ENCODE measurements at places on chromosomes 6 and 20. TPM values are rescaled to one million over a fixed set of nuclear protein-coding genes. Genes with fewer than 3 reads are reported as not detected.

Gene PPP1R14C
- 22.1 TPM for total RNA-seq

Gene NHSL1
- 37.6 TPM for total RNA-seq

Gene STK35
- 24.8 TPM for total RNA-seq

Gene PEX7
- total RNA-seq = 11.3 TPM

Gene XKR7
- total RNA-seq = not detected

Gene FAM83B
- total RNA-seq = 88.9 TPM

Gene SRSF6
- 74.2 TPM for total RNA-seq

Gene ULBP1
- 0.26 TPM for total RNA-seq

DNA sequence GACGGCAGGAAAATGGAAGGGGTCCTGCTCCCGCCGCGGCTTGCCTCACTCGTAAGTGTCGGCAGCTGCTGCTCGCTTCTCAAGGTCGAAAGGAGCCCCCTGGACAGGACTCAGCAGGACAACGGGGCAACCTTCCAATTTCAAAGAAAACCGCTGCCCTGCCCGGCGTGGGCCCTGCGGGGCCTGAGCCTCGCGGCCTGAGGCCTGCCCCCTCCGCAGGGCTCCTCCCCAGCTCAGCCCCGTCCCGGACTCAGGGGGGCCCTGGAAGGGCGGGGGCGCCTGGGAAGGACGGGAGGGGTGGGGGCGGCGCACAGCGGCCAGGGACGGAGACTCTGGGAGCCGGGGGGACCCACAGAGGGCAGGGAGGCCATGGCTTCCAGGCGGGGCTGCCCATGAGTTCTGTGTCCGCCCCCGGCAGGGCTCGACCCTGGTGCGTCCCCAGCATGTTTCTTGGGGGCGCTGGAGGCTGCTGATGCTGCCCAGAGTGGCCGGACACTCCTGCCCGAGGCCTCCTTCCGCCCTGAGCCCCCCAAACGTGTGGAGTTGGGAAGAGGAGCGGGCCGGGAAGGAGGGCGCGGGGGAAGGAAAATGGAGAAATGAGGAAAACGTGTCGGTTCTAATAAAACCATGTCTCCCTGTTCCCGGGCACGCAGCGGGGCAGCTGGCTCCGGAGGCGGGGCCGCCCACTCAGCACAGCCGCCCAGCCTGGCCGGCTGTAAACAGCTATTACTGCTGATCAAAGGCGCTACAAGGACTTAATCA lies 114.6 kb downstream of the DLL1 start:
- DNase-seq = no peak

GRCh38 chr20:11003341-11003740 lies 329.5 kb upstream of the JAG1 start:
- no peak for DNase-seq

DNA sequence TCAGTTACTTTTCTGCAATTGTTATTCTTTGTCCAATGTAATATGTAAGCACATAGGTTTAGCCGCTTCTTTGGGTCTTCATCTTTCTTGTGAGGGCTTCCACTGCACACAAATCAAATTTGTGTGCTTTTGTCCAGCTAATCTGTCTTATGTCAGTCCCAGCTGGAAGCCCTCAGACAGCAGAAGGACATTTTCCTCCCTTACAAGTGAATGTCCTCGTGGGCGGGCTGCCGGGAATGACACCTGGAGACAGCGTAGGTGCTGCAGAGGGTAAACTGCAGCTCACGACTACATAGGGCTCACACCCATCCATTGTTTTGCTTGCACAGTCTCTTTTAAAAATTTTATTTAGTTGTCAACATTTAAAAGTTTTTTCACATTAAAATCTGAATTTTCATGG lies 24.6 kb upstream of the PPP1R14C start:
- DNase-seq = no peak

GRCh38 chr20:33076662-33077372 lies 2.6 kb upstream of the BPIFB4 start:
- no peak for DNase-seq

GRCh38 chr6:137020776-137021175 lies 24.0 kb downstream of the IL20RA start:
- no peak for DNase-seq

DNA sequence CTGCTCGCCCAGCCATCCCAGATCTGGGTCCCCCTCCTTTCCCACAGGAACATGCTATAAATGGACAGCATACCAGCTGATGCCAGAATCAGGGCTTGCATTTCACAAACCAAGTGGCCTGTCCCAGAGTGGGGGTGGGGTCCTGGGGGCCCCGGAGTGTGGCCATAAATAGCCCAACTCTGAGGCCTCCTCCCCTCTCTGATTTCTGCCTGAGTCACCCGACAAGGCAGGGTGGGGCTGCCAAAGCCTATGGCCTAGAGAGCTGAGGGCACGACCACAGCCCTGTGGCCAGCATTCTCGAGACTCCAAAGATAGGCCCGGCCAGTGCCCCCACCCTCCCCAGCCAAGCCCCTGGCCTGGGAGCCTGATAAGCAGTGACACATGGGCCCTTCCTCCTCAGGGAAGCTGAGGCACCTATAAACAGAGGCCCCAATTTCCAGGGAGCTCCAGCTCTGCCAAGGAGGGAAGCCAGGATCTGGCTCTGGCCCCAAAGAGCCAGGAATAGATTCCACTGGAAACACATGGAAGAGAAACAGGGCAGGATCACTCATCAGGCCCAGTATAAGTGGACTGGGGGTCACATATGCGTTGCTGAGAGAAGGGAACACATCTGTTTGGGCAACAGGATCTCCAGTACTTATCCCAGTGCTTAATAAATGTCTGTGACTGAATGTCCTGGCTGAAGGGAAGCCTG lies 20.3 kb downstream of the SNTA1 start:
- no peak for DNase-seq

- DNase-seq = no peak
Measured at GRCh38 chr20:57440678-57441509, 49.7 kb downstream of the RBM38 start.

- DNase-seq = no peak
Measured at GRCh38 chr6:136095986-136096385, 154.1 kb downstream of the MTFR2 start.

DNA sequence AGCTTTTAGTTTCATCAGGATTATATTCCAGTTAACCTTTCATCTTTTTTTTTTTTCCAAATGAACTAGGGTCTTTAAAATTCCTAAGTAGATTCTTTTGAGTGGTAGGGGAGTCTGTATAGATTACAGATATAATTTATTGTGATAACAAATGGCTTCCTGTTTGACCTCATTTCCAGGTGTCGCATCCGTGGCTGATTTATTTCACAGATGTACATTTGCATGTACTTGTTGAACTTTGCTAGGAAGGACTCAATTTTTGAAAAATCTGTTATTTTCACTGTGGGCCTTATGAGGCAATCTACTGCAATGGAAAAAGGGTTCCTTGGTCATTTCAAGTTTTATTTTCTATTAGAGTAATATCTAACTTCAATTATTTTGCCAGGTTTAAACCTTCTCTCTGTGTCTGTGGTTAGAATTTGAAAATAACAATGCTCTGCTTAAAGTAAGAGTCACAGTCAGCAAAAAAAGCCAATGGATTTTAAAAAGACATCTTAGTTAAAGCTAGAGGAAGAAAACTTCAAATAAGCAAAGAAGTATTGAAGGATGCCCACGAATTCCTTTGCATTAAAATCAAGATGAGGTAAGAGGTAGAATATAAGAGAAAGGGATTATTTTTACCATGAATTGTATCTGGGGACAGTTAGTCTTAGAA lies 57.9 kb downstream of the SAMD5 start:
- DNase-seq = no peak

DNA sequence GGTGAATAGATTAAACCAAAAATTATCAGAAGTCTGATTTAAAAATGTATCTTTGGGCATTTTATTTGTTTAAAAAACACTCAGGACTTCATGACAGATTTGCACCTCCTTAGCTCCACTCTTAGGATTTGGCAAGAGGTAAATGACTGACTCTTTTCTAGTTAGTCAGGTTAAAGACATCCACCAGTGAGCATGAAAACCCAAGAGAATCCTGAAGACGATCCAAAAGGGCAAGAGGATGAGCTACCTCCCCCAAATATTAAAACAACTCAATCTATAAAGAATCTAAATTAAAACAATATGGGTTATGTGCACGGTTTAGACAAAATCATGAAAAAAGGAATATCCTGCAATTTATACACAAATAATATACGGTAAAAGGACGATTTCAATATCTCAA lies 89.4 kb upstream of the OPRM1 start:
- DNase-seq = no peak

DNA sequence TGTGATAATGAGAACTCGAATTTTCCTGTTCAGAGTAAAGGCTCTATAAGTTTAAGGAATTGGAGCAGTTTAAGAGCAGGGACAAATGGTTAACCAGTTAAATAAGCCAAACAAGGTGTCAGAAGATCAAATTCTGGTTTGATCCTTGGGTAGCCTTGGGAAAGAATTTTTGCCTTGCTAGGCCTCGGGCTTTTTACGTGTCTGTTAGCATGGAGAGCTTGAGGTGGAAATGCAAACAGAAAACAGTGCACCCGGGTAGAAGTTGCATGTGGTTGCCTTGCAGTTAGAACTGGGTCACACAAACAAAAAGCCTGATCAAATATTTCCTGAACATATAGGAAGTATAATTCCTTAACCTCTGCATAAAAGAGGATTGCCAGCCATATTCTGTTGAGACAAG lies 58.3 kb downstream of the RIN2 start:
- no peak for DNase-seq

DNA sequence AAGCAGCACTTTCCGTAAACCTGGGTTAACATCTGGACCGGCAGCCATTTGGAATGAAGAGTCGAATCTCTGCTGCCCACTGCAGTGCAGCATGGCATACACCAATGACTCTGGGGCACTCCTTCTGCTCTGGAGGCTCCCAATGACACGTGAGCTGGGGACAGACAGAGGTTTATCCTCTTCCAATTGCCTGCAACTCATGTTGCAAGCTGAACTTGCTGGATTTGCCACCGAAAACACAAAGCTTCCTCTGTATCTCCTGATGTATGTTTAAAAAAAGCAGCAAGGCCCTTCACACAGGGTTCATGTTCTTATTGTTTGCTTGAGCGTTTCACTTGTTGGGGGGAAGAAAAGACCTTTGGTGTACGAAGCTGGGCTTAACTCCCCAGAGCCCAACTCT lies 10.8 kb downstream of the NCOA5 start:
- no peak for DNase-seq

GRCh38 chr6:130148181-130148580 lies 74.6 kb downstream of the SAMD3 start:
- DNase-seq = no peak

DNA sequence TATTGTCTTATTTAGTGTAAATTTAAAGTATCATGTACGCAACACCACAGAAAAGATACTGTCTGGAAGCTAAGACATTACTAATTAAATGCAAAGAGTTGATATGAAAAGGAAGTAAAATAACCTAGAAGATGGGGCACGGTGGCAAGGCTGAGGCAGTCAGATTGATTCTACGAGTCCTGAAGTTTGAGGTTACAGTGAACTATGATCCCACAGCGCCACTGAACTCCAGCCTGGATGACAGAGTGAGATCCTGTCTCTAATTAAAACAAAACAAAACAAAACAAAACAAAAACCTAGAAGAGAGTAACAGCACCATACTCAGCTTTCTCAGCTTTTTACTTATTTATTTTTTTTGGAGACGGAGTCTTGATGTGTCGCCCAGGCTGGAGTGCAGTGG lies 199.0 kb downstream of the PRKN start:
- DNase-seq = no peak

DNA sequence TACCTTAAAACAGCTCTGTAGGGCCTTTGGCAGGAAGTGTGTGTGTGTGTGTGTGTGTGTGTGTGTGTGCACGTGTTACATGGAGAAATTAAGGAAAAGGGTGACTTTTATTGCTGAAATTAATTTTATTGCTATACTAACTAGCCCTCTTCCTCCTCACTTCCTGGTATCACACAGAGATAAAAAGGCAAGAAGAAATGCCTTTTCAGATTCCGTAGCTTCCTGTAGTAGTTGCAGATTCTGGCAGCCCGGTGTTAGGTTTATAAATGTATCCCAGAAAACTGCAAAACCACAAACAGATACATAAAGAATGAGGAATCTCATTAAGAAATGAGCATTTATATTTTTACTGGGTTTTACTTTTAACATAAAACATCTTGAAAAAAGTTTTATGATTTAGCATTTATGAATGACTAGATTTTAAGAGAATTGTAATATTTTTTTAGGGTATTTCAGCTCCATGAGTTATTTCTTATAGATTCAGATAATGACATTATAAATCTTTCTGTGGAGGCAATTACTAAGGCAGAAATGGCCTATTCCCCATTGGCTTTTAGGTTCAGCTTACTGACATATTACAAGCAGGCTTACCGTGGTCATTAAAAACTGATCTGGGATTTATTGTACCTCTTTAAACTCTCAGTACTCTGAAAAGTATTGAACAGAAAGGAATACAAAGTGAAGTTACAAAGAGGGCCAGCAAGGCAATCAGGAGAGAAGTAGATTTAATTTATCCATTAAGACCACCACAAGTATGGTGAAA lies 249.1 kb upstream of the TSHZ2 start:
- no peak for DNase-seq

- DNase-seq = no peak
Measured at GRCh38 chr20:58497076-58497641, 18.0 kb downstream of the APCDD1L start.

DNA sequence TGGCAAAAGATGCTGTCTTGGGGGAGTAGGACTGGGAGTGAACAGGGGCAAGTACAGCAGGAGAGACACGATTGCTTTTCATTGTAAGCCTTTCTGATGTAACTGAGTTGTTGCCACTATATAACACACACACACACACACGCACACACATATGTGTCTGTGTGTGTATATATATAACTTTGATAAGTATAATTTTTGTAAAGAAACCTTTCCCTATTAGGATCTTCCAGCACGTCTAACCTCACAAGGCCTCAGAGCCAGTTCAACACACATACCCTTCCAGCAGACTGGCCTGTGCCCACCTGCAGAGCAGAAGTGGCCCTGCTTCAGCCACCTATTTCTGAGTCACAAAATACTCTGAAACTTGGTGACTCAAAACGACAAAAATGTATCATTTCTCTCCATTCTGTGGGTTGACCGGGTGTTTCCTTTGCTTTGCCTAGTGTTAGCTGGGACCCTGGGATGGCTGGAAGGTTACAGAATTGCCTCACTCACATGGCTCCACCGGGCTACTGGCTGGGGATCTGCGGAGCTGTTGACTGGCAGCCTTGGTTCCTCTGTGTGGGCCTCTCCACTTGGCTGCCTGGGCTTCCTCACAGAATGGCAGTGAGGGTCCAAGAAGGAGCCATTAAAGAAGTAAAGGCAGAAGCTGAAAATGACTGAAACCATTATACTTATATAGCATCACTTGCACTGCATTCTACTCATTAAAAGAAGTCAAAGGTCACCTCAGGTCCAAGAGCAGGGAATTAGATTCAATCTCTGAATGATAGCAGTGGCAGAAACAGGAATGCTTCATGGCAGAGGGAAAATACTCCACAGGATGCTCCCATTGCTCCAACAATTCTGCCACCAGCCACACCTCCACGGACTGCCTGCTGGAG lies 126.4 kb downstream of the BANF2 start:
- no peak for DNase-seq

DNA sequence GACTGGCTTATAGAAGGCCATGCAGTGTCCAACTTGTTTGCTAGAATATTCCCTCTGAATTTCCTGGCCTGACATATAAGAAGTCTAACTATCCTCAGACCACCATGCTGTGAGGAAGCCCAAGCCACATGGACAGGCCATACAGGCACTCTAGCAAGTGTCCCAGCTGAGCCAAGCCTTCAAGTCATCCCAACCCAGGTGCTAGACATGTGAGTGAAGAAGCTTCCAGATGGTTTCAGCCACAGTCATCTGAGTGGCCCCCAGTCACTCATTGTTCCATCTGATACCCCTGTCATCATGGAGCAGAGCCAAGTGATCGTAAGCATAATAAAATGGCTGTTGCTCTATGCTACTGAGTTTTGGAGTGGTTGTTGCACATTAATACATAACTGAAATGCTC lies 46.0 kb upstream of the INSM1 start:
- DNase-seq = no peak

Data from esophagus squamous epithelium (tissue), 5 donors.